ENCODE measurements at places on chromosomes 3 and 15.

DNA sequence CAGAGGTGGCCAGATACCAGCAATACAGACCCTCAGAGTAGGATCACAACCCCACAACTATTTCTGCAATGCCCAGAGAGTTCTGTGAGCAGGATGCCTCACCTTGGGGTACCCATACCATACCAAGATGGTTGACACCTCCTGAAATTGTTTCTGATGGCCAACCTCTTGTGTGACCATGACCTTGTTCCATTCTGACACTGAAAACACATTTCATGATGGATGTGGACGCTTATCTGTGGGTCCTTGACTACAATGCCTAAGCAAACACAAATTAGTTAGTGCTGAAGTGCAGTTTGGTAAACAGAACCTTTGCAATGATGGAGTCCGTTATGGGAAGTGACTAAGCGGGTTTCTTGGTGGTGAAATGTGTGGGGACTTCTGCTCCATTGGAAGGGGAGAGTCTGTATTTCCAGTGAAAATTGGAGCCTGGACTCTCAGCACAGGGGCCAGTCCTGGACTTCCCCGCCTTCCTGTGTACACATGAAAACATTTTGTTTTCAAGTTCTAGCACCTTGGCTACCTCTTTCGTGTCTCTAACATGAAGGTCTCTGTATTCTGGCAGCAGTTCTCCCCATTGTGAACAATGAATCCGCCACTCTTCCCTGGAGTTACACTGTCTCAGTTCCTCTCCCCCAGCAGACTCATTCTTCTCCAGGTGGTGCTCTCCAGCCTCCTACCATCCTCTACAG lies 106.2 kb downstream of the XXYLT1 start:
- DNase-seq: no peak

GRCh38 chr15:50452927-50453326 lies 28.7 kb downstream of the USP8 start:
- no peak for DNase-seq

GRCh38 chr15:60093273-60094067 lies 89.4 kb downstream of the FOXB1 start:
- no peak for DNase-seq

GRCh38 chr3:73107215-73107614 lies 45.8 kb downstream of the EBLN2 start:
- DNase-seq: no peak

DNA sequence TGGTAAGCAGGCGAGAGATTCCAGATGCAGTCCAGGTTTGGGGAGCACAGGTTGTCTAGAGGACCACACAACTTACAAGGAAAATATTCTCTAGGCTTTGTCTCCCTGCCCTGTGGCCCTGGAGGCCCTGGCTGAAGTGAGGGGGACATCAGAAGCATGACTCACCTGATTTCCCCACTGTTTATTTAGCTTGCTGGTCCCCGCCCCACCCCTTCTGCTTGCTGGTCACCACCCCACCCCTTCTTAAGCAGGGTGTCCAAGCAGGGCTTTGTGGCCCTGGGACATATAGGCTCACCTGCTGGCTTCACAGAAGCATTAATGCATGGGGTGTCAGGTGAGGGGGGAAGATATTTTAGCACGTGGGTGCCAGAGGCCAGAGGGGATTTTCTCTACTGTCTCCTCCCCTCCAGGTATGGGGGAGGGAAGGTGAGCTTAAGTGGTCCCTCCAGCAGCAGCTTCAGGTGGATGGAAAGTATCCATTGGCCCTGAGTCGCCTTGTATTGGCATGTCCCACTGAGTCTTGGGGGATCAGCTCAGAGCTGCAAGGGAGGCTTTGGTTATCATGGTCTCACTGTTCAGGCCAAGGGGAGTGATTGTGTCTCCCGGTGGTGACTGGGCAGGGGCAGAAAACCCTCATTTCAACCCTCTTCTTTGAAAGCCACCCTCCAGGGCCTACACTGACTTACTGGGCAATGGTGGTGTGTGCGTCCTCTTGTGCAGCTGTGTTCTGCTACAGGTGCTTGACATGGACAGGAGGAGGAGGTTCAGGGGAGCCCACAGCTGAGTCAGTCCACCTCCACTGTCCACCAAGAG lies 49.8 kb downstream of the GASK1A start:
- DNase-seq: no peak

- peak; percentile 63 for DNase-seq
Measured at GRCh38 chr3:183447206-183448001, 19.0 kb upstream of the MCF2L2 start.

- no peak for DNase-seq
Measured at GRCh38 chr3:4001976-4002375, 202.7 kb downstream of the LRRN1 start.

- no peak for DNase-seq
Measured at GRCh38 chr15:81113204-81113657, 20.8 kb upstream of the CFAP161 start.

DNA sequence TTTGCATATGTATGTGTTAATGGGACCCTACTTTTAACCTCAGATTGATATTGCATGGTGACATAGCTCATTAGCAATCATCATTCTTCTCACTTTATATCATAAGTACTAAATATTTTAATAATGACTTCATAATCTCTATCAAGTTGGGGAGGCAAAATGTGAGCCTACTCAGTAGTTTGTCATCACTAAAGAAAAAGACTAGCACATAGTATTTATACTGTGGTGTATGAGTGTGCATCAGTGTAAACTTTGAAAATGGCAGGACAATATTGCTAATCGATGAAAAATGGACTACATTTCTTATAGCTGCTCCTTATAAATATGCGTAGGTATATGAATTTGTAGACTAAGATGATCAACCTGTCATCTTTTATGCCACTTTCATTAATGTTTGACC lies 624.5 kb upstream of the ROBO2 start:
- DNase-seq: no peak

DNA sequence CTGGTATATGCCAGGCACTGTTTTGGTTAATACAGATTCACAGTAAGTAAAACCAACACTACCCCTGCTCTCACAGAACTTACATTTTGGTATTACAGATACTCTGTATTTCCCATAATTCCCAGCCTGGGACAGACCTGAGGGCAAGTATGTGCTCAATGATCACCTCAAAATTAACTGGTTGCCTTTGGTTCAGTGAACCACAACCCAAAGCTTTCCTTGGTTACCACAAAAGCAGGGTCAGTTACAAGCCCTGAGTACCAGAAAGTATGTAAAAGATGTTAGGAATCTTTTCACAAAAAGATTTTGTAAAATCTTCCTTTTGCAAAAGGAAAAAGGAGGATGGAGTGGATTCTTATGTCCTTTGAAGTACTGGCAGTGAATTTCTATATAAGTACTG lies 72.2 kb upstream of the GUCA1C start:
- no peak for DNase-seq

DNA sequence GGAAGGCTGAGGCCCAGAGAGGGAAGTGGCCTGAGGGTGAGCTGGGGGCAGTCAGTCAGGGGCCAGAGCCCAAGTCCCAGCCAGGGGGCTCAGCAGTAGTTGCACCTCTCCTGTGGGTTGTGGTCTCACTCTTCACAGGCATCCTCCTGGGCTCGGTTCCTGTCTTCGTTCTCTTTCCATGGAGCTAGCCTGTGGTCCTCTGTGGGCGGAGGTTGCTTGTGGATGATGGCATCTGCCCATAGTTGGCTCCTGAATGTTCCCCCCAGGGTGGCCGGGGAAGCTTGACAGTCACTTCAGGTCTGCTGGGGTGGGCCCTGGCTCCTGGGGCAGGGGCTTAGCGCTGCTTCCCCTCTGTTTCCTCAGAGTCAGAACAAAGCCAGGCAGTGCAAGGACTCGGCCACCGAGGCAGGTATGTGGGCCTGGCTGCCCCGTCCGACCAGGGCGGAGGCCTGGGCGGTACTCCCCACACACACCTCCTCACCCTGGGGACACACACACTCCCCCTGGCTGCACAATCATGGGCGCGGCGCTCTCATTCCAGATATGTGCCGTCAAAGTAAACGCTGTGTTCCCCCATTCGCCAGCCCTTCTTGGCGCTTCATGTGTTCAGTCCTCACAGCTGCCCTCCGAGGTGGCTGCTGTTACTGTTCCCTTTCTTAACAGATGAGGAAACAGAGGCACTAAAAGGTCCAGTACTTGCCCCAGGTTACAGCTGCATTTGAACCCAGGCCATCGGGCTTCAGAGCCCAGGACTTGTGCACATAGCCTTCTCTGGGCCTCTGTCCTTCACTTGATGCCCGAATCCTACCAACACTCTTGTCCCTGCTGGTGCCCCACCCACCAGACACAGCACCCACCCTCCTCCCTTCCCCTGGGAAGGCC lies 34.5 kb downstream of the PSTPIP1 start:
- no peak for DNase-seq

DNA sequence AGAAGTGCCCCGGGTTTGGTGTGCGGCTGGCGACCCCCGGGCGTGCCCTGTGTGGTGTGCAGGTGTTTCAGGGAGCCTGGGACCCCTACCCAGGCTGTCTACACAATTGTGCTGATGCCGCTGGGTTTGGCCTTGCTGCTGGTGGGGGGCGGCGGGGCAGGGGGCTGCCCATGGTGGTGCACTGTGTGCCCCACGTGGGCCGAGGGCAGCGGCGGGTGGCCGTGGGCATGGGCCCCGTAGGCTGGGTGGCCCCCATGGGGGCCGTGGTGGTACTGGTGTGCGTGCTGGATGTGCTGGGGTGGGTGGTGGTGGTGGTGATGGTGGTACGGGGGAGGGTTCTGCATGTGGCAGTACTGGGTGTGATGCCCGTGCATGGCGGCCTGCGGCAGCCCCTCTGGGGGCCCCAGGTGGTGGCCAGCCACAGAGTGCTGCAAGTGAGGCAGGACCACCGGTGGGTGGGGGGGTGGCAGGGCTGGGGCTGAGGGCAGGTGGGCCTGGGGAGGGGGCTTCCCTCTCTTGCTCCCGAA lies 59.6 kb upstream of the RPL32 start:
- DNase-seq: no peak

DNA sequence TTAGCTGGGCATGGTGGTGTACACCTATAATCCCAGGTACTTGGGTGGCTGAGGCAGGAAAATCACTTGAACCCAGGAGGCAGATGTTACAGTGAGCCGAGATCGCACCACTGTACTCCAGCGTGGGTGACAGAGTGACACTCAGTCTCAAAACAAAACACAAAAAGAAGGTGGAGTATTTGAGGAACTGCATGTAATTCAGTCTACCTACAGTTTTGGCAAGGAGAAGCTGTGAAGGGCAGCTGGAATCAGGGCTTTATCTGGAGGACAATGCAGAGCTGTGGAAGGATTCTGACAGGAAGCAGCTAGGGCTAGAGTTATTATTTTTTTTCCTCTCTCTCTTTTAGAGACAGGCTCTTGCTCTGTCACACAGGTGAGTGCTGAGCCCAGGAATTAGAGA lies 6.8 kb downstream of the H1-8 start:
- DNase-seq: no peak

GRCh38 chr3:117322866-117323265 lies 613.3 kb downstream of the TUSC7 start:
- no peak for DNase-seq

- DNase-seq: peak; percentile 60
Measured at GRCh38 chr3:181752202-181752671, 40.5 kb downstream of the SOX2 start.

- DNase-seq: no peak
Measured at GRCh38 chr15:89360294-89360971, 25.8 kb upstream of the POLG start.

GRCh38 chr3:175399156-175399840 lies 540.2 kb downstream of the NAALADL2 start:
- no peak for DNase-seq

- DNase-seq: no peak
Measured at GRCh38 chr3:157122116-157122515, 37.8 kb downstream of the CCNL1 start.

DNA sequence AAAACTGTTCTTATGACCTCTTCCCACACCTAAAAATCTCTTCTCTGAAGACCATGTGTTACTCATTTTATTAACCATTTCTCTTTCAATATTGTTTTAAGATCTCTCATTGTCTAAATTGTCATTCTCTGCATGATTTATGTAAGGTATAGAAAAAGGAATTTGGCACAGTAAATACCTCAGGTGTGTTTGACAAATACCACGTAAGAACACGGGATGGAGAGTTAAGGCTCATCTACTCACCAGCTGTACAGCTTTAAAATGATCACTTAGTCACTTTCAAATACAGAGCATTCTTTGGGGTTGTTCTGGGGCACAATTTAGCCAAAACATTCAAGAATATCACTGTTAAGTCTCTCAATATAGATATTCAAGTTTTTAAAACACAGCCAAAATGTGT lies 627.1 kb downstream of the MCTP2 start:
- DNase-seq: no peak

DNA sequence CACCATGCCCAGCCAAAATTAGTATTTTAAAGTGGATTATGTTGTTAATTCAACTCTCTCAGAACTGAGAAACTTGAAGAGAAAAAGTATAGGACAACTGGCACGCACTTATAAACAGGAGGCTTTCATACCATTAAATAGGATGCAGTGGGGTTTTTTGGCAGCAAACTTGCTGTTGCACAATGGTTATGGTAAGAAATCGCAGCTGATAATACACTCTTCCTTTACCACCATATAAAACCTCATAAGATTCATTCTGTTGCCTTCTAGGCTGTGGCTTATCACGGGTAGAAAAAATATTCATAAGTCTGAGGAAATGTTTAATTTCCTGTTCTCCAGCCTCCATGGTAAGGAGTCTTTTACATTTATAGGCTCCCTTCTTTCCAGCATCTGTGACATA lies 95.3 kb downstream of the TMCO5A start:
- DNase-seq: no peak

DNA sequence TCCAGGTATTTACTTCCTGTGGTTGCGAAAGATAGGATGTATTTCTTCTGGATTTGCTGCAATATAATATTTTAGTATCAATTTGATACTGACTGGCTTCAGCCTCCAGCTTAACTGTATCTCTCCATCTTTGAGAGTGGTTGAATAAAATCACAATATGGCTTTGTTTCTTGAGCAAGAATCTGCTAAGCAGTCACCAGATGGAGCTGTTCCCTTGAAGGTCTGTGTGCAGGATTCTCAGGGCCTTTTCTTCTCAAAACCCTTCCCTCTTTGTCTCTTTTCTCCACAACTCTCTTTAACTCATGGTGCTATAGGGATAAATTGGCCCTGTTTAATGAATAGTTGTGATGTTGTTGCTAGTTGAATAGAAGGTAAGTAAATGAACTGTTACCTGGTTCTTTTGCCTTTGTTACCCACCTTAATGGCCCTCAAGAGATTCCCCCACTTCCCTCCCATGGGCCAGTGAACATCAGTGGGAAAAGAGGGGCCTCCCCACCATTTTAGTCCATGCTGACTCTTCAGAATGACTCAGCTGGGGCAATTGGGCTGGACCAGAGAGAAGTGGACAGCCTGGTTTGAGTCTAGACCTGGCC lies 34.8 kb upstream of the RAB6B start:
- no peak for DNase-seq

DNA sequence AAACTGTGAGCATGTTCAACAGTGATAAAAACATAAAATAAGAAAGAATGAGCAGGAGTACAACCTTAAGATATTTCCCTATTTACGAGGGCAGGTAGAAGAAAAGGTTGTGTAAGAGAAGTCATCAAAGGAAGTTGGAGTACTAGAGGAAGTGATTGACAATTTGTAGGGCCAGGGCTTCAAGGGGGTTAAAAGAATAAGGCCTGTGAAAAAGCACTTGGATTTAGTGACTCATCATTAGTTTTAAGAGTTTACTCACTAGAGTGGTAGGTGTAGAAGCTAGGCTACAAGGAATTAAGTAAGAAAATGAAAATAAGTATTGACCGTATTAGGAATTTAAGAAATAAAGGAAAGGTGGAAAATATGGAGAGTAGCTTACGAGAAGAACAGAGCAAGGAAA lies 23.6 kb downstream of the KCNMB3 start:
- no peak for DNase-seq
